M059J (cell line): ENCODE measurements at places on chromosomes 7 and 10. TPM values are rescaled to one million over a fixed set of nuclear protein-coding genes. Genes with fewer than 3 reads are reported as not detected.
A peak's percentile ranks its signal among the peaks of the same experiment; 100 is the strongest.

The TRIM74 gene
- not detected in 2 replicates for total RNA-seq

The TMEM270 gene
- 0.17 and 0.32 TPM in 2 replicates for total RNA-seq

The BEND7 gene
- total RNA-seq, result 0.79 and 1.5 TPM in 2 replicates

The PIP gene
- not detected in 2 replicates for total RNA-seq

The PDZD7 gene
- 0.27 and 1.6 TPM in 2 replicates for total RNA-seq

The SPRN gene
- not detected in 2 replicates for total RNA-seq

The RADIL gene
- not detected in 2 replicates for total RNA-seq

GRCh38 chr10:97713826-97714400 is 383 bp downstream of the MARVELD1 start:
- peak; percentile 75 for DNase-seq

- no peak for DNase-seq
Observed at GRCh38 chr10:113752553-113752952, 1.1 kb downstream of the PLEKHS1 start.

DNA sequence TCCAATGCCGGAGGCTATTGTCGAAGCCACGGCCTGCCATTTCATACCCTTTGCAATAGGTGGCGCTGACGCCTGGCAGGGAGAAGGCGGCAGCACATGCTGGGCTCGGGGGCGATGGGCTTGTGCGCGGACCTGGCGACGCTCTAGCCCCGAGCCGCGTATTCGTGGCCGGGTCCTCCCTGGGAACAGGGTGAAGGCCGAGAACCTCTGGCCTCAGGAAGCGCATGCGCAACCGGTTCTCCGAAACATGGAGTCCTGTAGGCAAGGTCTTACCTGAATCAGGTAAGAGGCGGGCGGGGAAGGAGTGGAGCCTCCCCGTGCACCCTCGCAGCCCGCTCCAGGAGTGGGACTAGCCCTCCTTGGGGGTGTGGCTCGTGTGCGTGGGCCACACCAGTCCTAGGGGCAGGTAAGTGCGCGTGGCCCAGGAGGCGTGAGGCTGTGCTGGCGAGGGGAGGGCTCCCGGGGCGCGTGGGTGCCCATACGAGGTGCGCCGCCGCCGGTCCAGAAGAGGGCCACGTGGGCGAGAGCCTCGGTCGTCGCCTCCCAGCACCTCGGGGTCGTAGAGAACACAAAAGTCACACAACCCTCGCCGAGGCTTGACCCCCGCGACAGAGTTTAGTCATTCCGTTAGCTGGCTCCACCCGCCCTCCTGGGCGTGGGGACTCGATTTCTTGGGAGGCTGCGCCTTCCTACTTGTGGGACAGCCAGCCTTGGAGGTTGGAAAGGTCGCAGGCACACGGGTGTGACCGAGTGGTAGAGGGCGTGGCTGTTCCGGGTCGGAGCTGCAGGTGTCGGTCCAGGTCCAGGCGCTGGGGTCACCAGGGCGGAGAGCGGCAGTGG is 5.6 kb upstream of the MEST start:
- no peak for DNase-seq

- no peak for DNase-seq
Observed at GRCh38 chr10:125008689-125009638, 67.0 kb downstream of the ZRANB1 start.

GRCh38 chr10:7410862-7411670 is at the start of gene SFMBT2:
Gene SFMBT2, minus strand, starts transcription at chr10:7411034. Its CDS starts 29,136 bp downstream, at chr10:7381898.
- DNase-seq, result peak; percentile 64

DNA sequence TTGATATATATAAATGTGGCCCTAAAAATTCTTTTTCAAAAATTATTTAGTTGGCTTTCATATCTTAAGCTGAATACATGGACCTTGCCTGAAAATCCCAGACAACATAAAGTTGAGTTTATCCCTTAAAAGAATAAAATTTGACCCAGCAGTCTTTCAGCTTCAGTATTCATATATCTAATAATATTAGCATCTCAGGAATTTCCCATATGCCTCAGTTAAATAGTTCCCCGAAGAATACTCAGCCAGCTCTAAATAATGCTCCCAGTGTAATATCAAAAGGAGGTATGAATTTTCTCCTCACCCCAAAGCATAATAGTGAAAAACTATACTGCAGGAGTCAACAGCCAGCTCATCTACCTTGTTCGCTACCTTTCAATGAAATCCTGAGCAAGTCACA is 145.9 kb downstream of the CTNNA3 start:
- DNase-seq, result no peak

GRCh38 chr7:67716729-67717128 is 720.1 kb downstream of the TYW1 start:
- peak; percentile 83 for DNase-seq

DNA sequence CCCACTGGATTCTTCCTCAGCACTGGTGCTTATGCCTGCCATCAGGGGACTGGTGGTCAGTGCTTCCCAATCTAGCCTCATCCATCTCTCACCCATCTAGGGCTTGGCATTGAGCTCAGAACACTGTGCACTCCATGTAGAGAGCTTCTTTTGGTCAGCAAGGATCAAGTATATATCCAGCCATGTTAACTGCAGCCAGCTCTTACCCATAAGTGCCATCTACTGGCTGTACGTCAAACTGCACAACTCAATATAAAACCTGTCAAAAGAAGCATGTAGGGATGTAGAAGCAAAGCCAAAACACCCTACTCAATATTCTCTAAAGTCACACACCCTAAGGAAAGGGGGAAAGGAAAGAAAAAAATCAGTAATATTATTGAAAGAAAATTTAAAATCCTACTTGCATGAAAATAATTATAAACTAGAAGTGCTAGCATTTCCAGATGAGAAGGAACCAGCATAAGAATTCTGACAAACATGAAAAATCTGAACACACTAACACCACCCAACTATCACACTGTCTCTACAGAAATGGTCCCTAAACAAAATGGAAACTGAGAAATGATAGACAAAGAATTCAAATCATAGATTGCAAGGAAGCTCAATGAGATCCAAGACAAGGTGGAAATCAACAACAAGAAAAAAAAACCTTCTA is 531.1 kb upstream of the STEAP1 start:
- DNase-seq, result peak; percentile 17

DNA sequence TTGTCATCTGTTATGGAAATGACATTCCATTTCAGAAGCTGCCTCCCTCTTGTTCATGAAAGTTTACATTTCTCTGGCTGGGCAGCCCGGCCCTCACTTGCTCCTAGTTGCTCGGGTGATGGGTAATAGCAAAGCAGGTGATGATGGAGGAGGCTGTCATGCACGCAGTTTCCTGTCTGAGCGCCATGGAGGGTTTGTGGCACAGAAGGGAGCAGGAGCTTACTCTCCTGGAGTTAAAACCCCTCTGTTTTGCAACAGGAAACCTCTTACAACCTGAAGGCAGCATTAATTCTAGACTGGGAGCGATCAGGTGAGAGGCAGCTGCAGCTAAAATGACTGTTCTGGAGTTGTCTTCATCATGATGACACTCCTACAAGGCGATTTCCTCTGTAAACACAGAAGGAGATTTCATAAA is 34.1 kb upstream of the MKI67 start:
- DNase-seq, result no peak

- DNase-seq, result peak; percentile 31
Observed at GRCh38 chr7:82506702-82507101, 63.1 kb upstream of the CACNA2D1 start.

DNA sequence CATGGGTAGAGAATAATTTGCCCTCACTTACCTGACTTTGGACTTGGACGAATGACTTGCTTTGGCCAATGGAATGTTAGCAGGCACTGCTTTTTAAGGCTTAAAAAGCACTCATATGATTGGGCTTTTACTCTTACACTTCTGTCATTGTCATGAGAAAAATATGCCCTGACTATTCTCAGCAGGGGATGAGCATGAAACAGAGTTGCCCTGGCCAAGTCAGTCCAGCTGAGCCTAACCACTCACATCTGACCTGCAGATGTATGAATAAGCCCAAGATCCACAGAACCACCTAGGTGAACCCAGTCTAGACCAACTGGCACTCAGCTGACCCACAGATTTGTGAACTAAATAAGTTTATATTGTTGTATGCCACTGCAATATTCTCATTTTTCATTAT is 573.5 kb downstream of the TNS3 start:
- peak; percentile 34 for DNase-seq

- peak; percentile 89 for DNase-seq
Observed at GRCh38 chr7:2757361-2757903, 69.4 kb downstream of the AMZ1 start.

DNA sequence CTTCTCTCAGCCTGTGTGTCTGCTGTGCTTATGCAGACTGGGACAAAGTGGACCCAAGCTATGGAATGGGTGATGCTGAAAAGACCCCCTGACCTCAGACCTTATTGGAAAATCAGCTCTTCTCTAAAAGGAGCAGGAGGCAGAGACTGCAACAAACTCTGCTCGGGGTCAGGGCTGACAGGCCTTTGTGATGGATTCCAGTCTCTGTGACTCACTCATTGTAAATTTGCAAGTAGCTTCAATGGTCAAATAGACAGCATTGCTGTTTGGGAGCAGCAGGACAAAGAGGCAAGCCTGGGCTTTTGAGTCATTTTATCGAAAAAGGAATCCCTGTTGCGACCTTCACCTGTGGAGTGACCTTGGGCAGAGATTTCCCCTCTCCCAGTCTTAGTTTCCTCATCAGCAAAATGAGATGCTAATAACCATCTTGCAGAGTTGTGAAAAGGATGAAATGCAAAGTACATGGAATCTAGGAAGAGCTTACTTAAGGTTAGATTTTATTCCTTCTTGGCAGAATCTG is 26.1 kb upstream of the GPR26 start:
- DNase-seq, result peak; percentile 10

GRCh38 chr10:92091965-92092364 is 168.4 kb downstream of the BTAF1 start:
- no peak for DNase-seq

DNA sequence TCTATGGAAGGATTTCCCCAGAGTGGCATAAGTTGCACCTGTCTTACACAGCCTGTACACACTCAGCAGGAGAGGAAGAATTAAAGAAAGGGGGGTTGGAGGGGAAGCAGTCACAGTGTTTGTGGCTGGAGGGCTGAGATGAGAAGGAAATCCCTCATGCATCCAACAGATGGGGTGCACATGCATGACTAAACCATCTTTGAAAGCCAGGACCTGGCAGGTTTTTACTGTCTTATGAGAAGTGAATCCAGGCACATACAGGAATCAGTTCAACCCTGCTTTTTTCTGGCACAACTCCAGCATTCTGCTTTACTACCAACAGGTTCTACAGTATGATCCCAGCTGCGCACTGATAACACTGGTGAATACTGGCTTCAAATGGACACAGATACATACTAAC is 107.7 kb downstream of the CACNA2D1 start:
- DNase-seq, result peak; percentile 24

DNA sequence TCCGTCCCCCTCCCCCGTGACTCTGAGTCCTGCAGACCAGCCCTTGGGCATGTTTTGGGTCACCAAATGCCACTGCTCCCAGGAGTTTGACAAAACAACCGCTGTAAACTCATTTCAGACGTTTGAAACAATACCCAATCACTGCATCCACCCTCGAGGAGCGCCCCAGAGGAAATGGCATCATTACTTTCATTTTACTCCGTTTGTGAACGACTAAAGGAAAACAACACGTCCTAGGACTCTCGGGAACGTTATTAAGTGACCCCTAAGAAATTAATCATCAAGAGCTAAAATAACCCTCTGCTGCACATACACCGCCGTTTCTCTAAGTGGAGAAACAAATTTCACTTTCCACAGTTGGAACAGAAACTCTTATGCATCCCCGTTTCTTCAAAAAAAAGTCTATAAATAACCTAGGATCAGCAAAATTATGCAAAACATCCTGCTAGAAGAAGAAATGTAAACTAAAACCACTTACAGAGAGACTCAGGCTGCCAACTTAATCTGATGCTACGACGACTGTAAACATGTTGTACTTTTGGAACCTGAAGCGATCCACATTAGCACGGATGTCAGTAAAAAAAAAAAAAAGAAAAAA is 109.9 kb upstream of the EFCAB10 start:
- DNase-seq, result peak; percentile 71

- no peak for DNase-seq
Observed at GRCh38 chr10:132283604-132284382, 24.0 kb downstream of the STK32C start.

DNA sequence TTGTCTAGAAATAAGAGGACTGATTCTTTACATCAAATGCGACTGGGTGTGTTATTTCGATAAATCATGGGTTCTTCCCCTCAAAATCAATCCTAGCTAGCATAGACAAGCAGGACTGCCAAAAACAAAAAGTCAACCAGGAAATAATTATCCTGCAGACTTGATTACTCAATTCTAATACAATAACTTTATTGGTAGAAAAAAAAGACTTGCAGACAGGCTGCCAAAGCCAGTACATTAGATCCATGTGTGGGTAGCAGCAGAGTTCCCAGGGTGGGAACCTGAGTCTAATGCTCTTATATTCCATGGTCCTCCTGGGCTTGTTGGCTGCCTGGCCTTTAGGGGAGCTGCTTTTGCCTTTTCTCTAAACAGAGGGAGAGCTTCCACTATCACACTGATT is 7.8 kb downstream of the AFAP1L2 start:
- DNase-seq, result no peak

- DNase-seq, result no peak
Observed at GRCh38 chr10:95896071-95896850, 11.5 kb upstream of the CC2D2B start.

- DNase-seq, result no peak
Observed at GRCh38 chr7:90728568-90728967, 132.4 kb downstream of the CDK14 start.

DNA sequence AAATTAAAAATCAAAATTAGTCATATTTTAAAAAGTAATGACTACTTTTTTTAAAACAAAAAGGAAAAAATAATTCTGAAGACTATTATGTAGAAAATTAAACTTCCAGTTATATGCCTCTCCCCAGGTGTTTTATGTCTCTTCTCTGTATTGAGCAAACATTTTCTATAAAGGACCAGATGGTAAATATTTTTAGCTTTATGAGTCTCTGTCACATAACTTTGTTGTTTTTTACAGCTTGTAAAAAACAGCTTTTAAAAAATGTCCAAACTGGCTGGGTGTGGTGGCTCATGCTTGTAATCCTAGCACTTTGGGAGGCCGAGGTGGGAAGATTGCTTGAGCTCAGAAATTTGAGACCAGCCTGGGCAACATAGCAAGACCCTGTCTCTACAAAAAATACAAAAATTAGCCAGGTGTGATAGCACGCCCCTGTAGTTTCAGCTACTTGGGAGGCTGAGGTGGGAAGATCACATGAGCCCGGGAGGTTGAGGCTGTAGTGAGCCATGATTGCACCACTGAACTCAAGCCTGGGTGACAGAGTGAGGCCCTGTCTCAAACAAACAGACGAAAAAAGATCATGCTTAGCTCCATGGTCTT is 23.5 kb downstream of the GARS1 start:
- no peak for DNase-seq

GRCh38 chr7:96233084-96233483 is 88.8 kb downstream of the SLC25A13 start:
- DNase-seq, result no peak

DNA sequence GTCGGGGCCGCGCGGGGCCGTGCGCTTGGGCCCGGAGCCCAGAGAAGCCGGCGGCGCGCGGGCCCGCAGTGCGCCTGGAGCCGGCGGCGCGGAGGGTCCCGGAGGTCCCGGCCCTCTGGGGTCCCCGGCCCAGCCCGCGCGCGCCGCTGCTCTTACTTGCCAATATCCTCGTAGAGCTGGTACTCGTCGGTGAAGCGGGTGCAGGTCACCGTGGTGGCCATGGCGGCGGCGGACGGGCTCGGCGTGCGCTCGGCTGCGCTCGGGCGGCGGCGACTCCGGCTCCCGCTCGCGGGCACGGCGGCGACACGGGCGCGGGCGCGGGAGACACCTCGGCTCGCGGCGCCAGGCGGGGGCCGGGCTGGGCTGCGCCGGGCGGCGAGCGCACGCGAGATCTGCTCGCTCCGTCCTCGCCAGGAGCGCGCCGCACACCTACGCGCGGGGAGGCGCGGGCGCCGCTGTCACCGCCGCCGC is at the start of gene CAMK2B:
CAMK2B (minus strand) TSS at position 394 of the 471 bp plus-strand sequence; CDS start at position 221, 173 bp downstream.
- DNase-seq, result no peak
